NCI-H1092 (cell line): ENCODE measurements at places on chromosomes 16 and 17.

DNA sequence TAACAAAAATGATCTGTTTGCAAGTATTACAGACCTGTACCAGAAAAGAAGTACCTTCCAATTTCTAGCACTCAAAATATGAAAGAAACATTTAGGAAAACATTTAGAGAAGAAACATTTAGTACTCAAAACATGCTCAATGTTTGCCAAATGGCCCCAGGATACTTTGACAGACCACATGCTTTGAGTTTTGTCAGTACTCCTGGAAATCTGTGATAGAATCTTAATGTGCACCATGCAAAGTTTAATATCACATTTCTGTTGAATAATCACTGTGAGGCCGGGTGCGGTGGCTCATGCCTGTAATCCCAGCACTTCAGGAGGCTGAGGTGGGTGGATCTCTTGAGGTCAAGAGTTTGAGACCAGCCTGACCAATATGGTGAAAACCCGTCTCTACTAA lies 8.5 kb upstream of the ZC3H7A start:
- no peak for DNase-seq

- DNase-seq: no peak
Measured at GRCh38 chr17:76633628-76634328, 9.8 kb downstream of the ST6GALNAC1 start.

DNA sequence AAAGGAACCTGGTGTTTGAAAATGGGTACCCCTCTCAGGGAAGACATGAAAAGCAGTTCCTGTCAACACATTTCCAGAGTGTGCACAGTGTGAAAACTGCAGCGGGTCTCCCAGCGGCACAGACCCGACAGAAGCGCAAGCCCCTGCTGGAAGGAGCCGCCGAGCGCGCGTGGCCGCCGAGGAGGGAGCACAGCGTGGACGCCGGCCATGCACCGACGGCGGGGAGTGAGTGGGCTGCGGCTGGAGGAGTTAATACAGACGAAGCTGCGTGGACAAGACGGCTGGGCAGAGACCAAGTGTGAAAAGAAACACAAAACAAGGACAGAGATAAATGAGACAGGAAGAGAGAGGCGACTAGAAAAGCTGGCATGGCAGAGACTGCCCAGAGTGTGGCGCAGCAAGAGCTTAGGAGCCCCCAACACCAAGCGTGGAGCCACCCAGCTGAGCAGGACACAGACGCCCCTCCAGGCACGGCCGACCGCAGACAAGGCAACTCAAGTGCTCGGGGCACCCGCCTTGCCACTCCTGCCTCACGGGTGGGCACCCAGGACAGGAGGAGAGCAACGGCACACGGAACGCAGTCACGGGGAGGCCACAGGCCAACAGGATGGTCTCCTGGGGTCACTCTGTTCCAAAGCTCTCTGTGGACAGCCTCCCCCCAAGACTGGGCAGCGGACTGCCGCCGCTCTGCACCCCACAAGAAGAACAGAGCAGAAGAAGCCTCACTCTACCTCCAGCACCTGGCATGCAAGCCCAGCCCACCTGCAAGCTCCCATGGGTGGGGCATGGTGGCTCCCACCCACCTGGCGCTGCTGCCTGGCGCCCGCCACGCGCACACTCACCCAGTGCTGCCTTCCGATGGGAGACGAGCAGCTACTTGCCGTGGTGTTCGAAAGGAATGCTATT lies 16.5 kb downstream of the SLC16A3 start:
- DNase-seq: no peak

- DNase-seq: no peak
Measured at GRCh38 chr17:7852262-7852670, 2.6 kb upstream of the TMEM88 start.
